ENCODE measurements at places on chromosomes 5 and 9.

GRCh38 chr5:87164409-87164808, 103.3 kb upstream of the RASA1 start:
- no peak for DNase-seq

- no peak for DNase-seq
Measured at GRCh38 chr9:116156621-116157314, 3.2 kb downstream of the PAPPA start.

DNA sequence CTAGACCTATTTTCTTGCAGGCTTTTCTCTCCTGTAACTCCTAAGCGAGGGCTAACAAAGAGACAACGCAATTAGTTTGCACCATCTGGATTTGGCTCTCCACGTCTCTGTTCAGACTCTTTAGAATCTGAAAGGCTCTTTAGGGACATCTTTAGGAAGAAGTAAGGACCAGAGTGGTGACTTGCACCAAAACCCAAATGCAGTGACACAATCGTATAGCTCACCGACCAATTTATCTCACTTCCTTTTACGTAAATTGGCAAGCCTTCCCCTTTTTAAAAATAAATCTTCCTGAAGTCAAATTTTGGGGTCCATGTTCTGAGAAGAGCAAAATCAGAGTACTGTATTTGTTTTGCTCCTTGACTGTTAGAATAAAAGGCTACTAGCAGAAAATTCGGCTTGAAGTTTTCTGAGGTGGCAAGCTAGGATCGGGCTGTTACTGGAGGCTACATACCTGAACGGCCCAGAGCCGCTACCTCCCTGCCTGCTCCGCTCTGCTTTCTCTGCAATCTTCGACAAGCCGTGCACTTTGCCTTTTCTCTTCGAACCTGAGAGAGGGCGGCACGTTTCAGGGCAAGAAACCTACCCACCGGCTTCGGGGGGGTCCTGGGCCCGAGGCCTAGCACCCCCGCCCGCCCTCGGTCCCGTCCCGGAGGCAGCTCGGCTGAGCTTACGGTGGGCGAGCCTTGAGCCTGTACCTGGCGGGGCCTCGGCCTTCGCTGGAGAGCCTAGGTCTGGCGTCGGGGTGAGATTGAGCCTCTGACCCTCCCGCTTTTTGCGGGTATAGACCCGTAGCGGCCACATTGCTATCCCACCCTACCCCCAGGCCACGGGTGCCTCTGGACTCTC, 537 bp downstream of the MEIKIN start:
- DNase-seq, result no peak

GRCh38 chr9:124077915-124078572, 66.5 kb downstream of the LHX2 start:
- no peak for DNase-seq

DNA sequence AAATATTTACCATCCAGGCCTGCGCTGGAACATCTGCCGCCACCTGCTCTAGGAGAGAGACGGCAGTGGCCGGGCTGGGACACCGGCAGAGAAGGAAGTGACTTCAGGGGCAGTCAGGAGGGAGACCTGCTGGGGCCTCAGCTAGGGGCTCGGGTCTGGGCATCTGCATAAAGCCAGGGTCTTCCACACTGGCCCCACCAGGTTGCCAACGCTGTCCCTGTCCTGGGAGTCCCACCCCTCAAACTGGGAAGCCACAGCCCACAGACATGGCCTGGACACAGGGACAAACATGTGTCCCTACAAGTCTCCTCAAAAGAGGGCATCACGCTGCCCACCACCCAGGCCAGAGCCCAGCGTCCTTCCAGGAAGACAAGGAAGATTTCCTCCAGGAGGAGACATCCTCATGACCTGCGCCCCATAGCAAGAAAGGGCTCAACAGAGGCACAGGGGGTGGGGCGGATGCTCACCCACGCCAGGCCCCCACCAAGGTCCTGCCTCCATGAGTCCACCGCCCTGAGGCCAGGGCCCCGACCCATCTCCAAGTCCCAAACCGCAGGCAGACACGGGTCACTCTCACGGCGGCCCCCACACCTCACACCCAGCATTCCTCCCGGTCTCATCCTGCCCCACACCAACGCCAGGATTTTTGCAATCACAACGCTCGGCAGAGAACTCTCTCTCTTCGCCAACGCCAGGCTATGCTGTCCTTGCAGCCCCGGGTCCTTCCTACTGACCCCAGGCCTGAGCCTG, 9.0 kb downstream of the VAV2 start:
- DNase-seq, result no peak

- DNase-seq, result no peak
Measured at GRCh38 chr9:82334286-82334685, 345.7 kb downstream of the SPATA31D1 start.

DNA sequence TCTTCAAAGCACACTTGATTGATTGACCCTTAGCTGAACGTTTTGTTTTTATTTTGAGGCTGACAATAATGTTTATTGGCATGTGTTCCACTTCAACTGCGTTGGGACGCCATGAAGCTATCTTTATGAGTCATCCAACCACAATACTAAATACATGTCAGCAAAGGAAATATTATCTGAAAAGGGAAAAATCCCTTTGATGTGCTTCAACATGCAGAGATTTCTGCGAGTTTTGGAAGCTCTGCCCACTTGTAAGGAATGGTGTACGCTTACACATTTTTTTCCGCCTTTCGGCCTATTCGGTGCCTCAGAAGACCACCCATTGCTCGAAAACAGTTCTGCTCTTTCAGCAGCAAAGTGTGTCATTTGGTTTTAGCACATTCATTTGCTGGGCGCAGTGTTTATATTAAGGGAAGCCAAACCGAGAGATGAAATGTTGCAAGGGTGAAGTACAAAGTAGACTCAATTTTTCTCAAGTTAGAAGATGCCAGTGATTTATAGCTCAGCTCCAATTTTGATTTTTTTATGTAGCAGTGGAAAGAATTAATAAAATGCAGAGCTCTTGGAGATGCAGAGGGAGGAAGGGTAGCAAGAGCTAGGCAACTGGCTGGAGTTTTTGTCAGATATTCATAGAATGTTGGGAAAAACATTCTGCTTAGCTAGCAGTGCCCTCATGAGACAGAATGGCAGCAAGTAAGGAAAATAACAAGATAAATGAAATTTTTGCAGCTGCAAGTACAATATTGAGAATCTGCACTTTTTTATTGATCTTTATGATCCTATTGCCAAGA, 68.9 kb downstream of the PRDM6 start:
- no peak for DNase-seq

DNA sequence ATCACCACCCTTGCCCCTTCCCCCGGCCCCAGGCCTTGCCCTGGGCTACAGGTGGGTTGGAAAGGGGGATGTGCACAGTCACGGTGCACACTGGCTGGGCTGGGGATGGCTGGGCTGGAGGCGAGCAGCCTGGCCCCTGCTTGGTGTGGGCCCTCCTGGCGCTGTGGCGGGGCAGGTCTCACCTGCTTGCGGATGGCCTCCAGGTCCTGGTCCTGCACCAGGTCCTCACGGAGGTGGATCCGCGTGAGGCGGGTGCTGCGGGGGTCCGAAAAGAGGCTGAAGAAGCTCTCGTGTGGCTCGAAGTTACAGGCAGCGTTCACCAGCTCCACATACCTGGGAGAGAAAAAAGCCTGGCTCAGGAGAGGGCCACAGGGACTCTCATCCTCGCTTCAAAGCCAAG, 18.1 kb downstream of the ZER1 start:
- DNase-seq, result no peak

DNA sequence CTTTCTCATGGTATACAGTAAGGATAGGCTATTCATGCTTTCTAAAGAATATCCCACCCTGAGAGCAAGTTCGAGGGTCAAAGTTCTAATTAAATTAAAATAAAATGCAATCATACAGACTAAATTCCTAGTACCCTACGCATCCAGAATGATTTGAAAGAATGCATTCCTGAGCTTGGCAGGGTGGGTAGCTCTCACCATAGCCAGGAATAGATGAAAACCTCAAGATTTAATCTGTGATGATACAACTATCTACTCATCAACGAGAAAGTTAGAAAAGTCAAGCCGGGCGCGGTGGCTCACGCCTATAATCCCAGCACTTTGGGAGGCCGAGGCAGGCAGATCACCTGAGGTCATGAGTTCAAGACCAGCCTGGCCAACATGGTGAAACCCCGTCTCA, 32.3 kb downstream of the SERINC5 start:
- DNase-seq, result no peak

DNA sequence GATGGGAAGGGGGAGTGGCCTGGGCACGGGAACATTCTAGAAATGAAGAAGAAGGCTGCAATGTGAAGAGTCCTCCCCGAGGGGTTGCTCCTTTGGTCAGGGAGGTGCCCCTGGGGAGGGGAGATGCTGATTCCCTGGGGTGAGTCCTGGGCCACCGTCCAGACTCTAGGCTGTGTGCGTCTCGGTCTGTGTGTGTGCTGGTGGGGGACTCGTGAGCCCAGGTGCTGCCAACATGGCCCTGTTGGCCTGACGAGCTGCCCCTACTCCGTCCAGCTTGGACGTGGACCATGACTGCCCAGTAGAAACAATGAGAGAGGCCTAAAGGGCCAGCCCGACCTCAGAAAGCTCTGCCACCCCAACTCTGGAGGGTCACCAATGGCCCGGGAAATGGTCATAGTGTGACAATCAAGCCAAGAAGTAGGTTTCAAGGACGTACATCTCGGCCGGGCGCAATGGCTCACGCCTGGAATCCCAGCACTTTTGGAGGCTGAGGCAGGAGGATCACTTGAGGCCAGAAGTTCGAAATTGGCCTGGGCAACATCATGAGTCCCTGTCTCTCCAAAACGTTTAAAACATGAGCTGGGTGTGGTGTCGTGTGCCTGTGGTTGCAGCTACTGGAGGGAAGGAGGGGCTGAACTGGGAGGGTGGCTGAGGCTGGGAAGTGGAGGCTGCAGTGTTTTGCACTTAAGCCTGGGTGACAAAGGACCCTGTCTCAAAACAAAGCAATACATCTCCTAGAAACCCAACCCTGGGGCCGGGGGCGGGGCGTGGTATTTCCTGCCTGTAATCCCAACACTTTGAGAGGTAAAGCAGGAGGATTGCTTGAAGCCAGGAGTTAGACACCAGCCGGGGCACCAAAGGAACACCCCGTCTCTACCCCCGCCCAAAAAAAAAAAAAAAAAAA, 17.0 kb downstream of the LHX3 start:
- DNase-seq, result no peak

DNA sequence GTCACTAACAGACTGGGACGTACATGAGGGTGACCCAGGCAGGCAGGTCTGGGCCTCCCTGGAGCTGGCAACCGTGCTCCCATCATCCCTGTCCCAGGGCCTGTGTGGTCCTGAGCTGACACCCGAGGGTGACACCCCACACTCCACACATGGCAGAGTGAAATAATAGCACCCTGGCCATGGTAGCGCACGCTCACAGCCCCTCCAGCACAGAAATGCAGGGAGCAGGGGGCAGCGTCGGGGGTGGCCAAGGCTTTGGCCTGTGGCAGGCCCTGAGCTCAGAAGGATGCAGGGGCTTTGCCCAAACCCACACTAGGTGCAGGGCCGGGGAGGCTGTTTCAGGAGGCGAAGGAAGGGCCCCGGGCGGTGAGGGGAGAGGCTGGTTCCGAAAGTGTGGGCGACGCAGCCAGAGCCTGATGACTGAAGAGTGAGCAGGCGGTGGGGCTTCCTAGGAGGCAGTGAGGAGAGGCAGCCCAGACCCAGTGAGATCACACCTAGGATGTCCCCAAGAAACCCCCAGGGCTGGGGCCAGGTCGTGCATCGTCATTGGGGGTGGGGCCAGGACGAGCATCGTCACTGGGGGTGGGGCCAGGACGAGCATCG, 12.9 kb downstream of the OR2V2 start:
- peak; percentile 69 for DNase-seq

DNA sequence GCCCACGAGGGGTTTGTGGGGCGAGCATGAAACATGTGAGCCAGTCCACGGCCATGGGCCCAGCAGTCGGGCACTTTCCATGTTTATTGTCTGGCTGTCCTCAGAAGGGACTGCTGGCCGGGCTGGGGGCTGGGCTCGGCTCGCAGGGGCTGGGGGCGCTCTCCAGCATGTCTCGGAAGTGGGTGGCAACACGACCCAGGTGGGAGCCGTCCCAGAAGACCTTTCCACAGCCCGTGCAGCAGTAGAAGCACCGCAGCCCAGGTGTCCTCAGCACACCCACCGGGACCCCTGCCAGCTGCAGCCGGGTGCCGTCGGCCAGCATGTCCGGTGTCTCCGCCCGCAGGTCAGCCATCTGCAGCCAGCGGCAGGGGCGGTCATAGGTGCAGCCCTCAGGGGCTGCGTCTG, 4.8 kb upstream of the NRARP start:
- DNase-seq, result no peak

GRCh38 chr5:53983568-53984460, 326.6 kb downstream of the ARL15 start:
- DNase-seq, result no peak

All from activated T-helper 9 cell treated with anti-CD3 and anti-CD28 coated beads, Interleukin-2, amount 50 U/mL, for 16 hours (primary cell).